ENCODE measurements at places on chromosomes 5 and 9. TPM values are rescaled to one million over a fixed set of nuclear protein-coding genes. Genes with fewer than 3 reads are reported as not detected.

GRCh38 chr9:96327694-96328352, 25.8 kb upstream of the HSD17B3 start:
- peak; percentile 84 for DNase-seq

The HMGCR gene
- 75.3 TPM for total RNA-seq

GRCh38 chr5:158970569-158971014, 129.1 kb downstream of the EBF1 start:
- DNase-seq = no peak

DNA sequence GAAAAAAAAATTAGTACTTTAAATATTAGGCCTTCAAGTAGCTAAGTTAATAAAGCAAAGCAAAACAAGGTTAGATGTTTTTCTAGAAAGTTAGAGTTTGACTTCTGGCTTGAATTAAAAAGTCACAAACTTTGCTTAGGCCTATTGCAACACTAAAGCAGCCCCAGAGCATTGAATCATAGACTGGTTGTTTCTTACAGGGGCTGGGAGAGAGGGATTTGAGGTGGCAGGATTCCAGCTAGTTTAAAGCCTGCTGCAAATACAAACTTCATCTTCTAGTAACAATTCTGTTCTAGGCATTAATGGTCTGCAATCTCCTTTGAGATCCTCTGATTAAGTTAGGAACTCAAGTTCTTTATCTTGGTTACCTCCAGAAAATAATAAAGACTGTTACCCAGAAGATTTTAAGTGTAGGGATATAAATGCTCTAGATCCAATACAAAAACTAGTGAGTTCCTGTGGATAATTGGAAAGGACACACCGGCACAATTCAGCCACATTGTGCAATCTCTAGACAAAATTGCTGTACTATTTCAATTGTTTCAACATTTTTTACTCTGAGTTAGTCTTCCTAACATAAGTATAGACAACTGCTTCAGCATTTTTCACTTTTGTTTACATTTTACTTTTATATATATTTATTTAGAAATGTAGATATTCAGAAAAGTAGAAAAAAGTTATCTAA, 12.6 kb downstream of the OR13C5 start:
- DNase-seq = peak; percentile 51

The NR2F1 gene
- total RNA-seq = 31.2 TPM

DNA sequence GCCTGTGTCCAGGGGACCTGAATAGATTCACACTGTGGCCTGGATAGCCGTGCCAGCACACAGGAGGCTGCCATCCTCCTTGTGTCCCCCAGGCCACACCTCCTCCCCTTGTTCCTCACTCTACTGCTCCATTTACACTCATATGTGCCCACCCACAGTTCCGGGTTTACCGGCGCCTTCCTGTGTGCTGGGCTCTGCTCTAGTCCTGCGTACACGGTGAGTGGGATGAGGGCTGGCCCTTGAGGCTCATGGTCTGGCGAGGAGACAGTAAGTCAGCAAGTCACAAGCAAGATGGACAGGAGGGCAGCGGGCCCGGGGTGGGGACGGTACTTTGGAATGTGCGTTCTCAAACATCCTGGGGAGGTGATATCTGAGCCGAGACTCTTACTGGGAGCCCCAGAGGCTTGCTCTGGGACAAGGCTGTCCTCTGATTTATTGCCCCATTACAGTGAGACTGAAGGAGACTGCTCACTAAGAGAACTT, 32.4 kb upstream of the NXNL2 start:
- no peak for DNase-seq

DNA sequence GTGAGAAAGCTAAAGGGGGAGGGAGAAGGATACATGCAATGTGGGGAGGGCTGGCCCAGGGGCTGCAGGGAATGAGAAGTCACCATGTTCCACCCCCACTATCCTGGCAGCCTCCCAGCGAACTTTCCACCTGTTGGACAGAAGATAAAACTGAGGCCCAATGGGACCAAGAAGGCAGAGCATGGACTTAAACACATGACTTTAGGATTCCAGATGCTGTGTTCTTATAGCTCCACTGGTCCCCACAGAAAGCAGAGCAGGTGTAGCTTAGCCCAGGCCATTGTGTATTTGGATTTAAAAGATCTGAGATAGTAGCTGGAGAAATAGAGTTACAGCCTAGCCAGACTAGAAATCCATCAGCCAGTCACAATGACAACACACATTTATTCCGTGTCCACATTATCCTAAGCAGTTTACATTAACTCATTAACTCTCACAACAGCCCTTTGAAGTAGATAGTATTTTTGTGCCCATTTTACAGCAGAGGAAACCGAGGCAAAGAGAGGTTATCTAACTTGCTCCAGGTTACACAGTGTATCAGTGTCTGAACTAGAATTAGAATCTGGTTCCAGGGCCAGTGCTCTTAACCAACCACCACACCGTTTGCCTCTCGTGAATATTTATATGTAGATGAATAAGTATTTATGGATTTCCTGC, 121.0 kb downstream of the RGS3 start:
- no peak for DNase-seq

The JAKMIP2 gene
- total RNA-seq = 8.2 TPM

DNA sequence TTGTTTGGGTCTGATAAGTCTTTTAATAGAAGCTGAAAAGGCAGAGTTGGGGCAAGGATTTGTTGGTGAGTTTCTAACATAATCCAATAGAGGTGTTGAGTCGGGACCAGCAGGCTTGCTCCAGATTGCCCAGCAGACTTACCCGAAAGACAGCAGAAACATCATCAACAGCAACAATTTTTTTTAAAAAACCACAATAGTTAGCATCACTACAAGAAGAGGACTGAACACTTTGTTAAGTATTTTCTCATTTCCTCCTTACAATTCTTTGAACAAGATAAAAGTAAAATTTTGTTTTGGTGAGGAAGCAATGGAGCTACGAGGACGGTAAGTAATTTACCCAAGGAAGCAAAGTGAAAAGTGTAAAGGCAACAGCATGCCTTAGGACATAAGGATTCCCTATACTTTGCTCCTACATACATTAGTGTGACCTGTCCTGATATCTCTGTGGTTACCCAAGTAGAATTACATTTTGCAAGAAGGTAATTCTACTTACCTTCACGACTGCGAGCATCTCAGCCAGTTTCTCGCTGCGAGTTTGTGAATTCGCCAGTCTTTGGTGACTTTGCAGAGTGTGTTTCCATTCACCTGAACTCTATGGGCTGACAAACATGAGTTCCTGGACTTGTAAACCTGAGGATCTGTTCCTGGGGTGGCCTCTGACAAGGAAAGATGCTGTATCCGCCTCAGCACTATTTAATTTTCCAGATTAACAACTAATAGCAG, 13.2 kb downstream of the ITK start:
- DNase-seq = no peak

DNA sequence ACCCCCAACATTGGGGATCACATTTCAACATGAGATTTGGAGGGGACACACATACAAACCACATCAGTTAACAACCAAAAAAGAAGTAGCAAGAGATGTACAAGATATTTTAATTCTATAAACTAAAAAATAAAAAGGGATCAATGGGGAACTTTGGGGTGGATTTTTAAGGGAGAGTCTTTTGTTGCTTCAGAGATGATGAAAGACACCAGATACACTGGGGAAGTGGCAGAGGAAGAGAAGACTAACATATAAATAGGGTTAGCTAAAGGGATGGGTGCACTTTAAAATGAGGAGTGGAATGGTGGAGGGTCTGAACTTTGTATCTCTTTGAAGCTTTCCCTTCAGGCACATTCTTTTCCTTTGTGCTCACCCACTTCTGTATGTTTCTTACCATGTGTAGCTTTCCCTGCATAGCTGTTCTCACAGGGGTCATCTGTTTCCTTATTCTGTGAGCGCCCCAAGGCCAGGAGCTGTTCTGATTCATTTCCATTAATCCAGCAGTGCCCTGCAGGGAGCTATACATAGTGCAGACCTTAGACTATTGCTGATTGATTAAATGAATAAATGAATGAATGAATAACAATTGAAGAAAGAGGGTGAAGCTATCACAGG, 531.6 kb upstream of the KLF4 start:
- DNase-seq = no peak

GRCh38 chr5:89147031-89147430, 264.0 kb upstream of the MEF2C start:
- no peak for DNase-seq

- no peak for DNase-seq
Observed at GRCh38 chr5:173804579-173804978, 83.6 kb upstream of the CPEB4 start.

DNA sequence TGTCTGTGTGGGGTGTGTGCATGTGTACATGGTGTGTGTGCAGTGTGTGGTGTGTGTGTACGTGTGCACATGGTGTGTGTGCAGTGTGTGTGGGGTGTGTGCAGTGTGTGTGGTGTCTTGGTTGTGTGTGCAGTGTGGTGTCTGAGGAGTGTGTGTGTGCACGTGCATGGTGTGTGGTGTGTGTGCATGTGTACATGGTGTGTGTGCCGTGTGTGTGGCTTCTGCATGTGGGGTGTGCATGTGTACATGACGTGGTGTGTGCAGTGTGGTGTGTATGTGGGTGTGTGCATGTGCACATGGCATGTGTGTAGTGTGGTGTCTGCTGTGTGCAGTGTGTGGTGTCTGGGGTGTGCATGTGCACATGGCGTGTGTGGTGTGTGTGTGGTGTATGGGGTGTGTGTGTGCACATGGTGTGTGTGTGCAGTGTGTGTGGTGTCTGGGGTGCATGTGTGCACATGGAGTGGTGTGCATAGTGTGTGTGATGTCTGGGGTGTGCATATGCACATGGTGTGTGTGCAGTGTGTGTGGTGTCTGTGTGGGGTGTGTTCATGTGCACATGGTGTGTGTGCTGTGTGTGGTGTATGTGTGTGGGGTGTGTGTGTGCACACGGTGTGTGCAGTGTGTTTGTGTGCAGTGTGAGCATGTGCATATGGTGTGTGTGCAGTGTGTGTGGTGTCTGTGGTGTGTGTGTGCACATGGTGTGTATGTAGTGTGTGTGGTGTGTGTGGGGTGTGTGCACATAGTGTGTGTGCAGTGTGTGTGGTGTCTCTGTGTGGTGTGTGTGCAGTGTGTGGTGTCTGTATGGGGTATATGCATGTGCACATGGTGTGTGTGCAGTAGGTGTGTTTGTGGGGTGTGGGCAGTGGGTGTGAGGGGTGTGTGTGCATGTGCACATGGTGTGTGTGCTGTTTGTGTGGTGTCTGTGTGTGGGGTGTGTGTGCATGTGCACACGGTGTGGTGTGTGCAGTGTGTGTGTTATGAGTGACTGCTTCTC, 40.6 kb upstream of the ZNG1F start:
- DNase-seq = peak; percentile 5

The TTF1 gene
- total RNA-seq = 9.9 TPM

- no peak for DNase-seq
Observed at GRCh38 chr9:97860451-97861147, 7.6 kb downstream of the FOXE1 start.

The SH2D3C gene
- 13.6 TPM for total RNA-seq

The CD74 gene
- total RNA-seq = 75.4 TPM

DNA sequence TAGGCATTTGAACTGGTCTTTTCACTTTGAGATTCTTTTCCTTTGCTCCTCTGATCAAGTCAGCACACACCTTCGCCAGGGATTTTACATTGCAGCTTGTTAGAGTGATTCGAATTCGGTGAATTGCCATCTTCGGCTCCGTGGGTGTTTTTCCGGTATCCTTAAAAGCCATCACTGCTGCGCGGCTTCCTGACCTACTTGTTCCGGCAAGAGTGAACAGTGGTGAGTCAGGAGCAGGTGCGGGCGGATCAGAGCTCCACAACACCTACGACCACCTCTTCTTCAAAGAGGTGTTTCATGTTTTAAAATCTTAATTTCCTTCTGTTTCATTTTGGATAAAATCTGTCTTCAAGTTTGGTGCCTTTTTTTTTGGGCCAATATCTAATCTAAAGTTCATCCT, 134.6 kb downstream of the TMC1 start:
- no peak for DNase-seq

GRCh38 chr5:122639864-122640263, 135.0 kb upstream of the SNX2 start:
- DNase-seq = no peak

GRCh38 chr5:158324236-158324635, 465.3 kb upstream of the CLINT1 start:
- peak; percentile 73 for DNase-seq

- no peak for DNase-seq
Observed at GRCh38 chr9:133694686-133695085, 43.5 kb downstream of the SARDH start.

GRCh38 chr9:85408494-85408893, 333.3 kb downstream of the AGTPBP1 start:
- DNase-seq = no peak

DNA sequence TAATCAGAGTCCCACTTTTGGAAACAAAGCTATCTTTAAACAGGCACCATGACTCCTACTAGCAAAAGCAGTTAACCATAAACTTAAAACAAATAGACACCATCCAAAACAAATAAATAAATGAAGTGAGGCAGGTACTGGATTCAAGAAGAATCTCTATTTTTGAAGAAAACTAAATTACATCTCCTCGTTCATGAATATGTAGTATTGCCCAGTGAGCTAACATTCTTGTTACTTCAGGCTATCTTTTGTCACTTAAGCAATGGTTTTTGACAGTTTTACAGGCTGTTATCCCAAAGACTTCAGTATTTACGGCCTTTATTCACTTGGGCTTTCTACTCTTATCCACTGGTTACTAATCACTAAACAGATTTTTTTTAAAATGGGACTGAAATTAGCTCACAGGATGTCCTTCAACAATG, 242.5 kb downstream of the MLLT3 start:
- no peak for DNase-seq

DNA sequence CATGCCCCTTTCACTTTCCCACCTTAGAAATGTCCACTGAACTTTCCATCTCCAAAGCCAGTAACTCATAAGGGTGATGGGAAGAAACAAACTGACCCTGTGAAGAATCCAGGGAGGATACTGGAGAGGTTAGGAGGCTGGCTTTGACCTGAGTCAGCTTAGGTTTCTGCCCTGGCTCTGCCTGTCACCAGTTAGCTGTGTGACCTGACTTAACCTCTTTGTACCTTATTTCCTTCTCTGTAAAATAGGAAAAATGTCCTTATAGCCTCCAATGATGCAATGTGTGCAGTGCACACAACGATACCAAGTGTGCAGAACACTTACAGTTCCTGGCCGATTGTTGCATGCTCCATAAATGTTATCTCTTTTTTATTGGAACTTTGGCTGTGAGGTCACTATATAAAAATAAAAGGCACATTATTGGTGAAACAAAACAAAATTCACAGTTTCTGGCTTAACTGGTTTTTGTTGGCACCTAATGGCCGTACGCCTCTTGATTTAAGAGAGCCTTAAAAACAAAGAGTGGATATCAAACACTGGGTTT, 37.8 kb downstream of the GABRP start:
- DNase-seq = no peak

GRCh38 chr9:12961276-12961809, 186.5 kb downstream of the LURAP1L start:
- no peak for DNase-seq

All from tongue (tissue), 3 donors.